Stomach (tissue), 19 donors: ENCODE measurements at places on chromosomes 4 and X. TPM values are rescaled to one million over a fixed set of nuclear protein-coding genes. Genes with fewer than 3 reads are reported as not detected.

RIPPLY1 gene
- polyA plus RNA-seq: not detected

EPHA5 gene
- polyA plus RNA-seq: 0.12 TPM

POU3F4 gene
- not detected for polyA plus RNA-seq

HSFX4 gene
- polyA plus RNA-seq: not detected

SOD3 gene
- 23.7 TPM for polyA plus RNA-seq

STS gene
- 5.4 TPM for polyA plus RNA-seq

GC gene
- 2.8 TPM for polyA plus RNA-seq

CXorf49 gene
- not detected for polyA plus RNA-seq

OPN1MW2 gene
- not detected for polyA plus RNA-seq

EXOC1 gene
- polyA plus RNA-seq: 17.4 TPM

ZXDA gene
- 0.56 TPM for polyA plus RNA-seq

CACNA1F gene
- polyA plus RNA-seq: 0.06 TPM

TCEAL6 gene
- polyA plus RNA-seq: not detected

DUSP9 gene
- not detected for polyA plus RNA-seq

MTMR8 gene
- polyA plus RNA-seq: not detected

FAM241A gene
- polyA plus RNA-seq: 2.4 TPM

TRO gene
- 3.2 TPM for polyA plus RNA-seq

CBR4 gene
- 6.7 TPM for polyA plus RNA-seq

CLNK gene
- polyA plus RNA-seq: 0.15 TPM

KCND1 gene
- polyA plus RNA-seq: 0.19 TPM

BMP2K gene
- polyA plus RNA-seq: 5.3 TPM

FABP2 gene
- not detected for polyA plus RNA-seq

NHS gene
- polyA plus RNA-seq: 1.1 TPM

AMOT gene
- polyA plus RNA-seq: 1.4 TPM

MAGIX gene
- polyA plus RNA-seq: 18.9 TPM

XPNPEP2 gene
- 0.92 TPM for polyA plus RNA-seq

PIM2 gene
- 7.3 TPM for polyA plus RNA-seq

EREG gene
- 0.62 TPM for polyA plus RNA-seq

PAK3 gene
- polyA plus RNA-seq: 0.75 TPM

SEPTIN11 gene
- polyA plus RNA-seq: 9.3 TPM

LONRF3 gene
- 3.2 TPM for polyA plus RNA-seq

POU4F2 gene
- not detected for polyA plus RNA-seq

NEUROG2 gene
- polyA plus RNA-seq: not detected

LRCH2 gene
- 2.1 TPM for polyA plus RNA-seq

SPINK2 gene
- polyA plus RNA-seq: not detected

ODAM gene
- 11.9 TPM for polyA plus RNA-seq

TXK gene
- polyA plus RNA-seq: 0.37 TPM

USP26 gene
- polyA plus RNA-seq: not detected

CPE gene
- polyA plus RNA-seq: 27.8 TPM

SLC9A7 gene
- polyA plus RNA-seq: 0.76 TPM

MUC7 gene
- not detected for polyA plus RNA-seq

OGT gene
- 9.6 TPM for polyA plus RNA-seq
